ENCODE measurements at places on chromosomes 1 and 21.

- no peak for DNase-seq
These were observed 90.4 kb upstream of the EDN2 start for GRCh38 chr1:41574842-41575241.

DNA sequence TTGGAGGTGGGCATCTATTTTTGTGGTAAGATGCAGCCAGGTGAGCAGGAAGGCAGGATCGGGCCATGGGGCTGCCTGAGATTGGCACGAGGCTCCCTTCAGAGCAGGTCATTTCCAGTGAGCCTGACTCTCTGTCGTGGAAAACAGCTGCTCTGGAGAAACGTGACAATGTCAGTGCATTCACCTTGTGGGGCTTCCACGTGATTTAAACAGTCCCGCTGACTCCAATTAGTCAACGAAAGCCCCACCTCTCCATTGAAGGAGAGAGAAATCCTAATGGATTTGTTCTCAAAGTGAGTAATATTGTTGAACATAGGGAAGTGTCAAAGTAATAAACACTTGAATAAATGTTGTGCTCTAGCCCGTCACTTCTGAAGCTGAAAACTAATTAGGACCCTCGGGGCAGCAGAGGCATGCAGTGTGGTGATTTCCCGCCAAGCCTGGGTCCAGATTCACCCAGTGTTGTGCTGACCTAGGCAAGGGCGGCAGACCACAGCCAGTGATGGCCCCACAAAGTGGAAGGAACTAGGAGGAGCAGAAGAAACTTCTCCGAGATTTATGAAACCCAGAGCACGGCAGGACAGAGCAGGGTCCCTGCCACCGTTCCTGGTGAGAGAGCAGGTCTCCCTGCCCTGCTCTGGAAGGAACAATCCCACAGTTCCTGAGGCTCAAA is 172.5 kb upstream of the C1orf174 start:
- no peak for DNase-seq

GRCh38 chr1:32208891-32209328 is at the start of gene DCDC2B:
TSS of gene DCDC2B (plus strand) at chr1:32209089. CDS start at chr1:32209094, 5 bp downstream.
- DNase-seq: no peak

- no peak for DNase-seq
These were observed 190.7 kb downstream of the PTBP2 start for GRCh38 chr1:96912248-96912647.

GRCh38 chr1:31624731-31625514 is 7.4 kb downstream of the HCRTR1 start:
- DNase-seq: no peak

DNA sequence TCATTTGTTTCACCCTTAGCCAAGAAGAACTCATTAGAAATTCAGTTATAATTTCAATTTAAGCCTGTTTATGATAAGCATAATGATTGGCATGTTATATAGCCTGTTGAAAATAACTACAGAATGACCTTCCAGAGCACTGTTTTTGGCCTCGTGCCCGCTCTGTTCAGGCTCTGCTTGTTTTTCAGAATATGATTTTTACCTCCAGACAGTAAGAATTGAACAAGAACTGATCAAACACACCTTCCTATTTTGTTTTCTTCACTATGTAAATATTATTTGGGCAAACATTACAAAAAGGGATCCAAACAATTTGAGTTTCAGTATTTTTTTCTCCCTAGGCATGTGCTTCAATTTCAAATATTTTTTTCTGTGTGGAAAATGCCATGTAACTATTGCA is 48.1 kb upstream of the ANGPTL1 start:
- no peak for DNase-seq

- DNase-seq: peak; percentile 8
These were observed 410.1 kb upstream of the PLXNA2 start for GRCh38 chr1:208654241-208654640.

DNA sequence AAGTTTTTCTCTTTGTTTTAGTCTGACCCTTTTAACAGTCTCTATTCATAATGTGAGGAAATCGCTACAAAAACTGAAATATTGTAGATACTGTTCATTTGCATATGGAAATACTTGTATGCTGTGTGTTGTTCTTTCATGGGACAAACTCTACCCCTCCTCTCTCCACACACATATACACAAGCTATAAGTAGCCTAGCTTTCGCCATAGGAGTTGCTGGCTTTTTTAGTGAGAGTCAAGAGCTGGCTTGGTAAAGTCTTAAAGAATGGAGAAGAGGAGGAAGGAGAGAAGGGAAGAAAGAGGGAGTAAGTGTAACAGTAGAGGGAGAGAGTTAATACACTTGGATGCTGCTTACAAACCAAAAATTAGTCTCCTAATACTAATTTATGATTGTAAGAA is 115.6 kb downstream of the RABGAP1L start:
- no peak for DNase-seq

DNA sequence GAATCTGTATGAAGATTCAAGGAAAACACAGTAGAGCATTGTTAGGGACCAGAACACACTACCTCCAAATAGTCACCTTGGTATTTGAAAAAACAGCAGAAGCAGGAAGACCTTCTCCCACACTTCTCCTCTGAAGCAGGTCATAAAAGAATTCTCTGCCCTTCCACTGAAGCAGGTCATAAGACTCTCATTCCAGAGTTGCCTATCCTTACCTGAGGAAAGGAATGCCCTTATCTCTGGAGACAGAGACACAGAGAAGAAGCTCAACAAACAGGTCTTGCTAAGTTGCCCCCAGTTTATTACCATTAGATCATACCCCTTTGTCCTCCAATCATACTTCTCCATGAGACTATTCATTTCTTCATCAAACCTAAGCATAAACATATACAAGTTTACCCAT is 225.8 kb upstream of the TNR start:
- no peak for DNase-seq

GRCh38 chr1:84165601-84166000 is 21.5 kb downstream of the PRKACB start:
- no peak for DNase-seq

DNA sequence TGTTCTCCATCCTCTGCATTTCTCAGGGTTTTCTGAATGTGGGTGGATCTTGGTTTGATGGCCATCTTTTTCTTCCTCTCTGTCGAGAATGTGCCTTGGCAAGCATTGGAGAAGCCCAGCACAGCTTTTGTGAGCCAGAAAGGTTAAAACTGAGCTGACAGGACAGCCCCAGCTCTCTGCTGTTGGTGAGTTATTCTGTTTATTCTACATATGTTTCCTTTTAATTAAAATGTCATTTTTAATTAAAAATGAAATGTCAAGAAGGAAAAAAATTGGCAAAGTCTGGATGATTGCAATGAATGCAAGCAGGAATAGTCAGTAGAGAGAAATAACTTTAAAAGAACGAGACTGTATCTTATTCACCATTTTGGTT is 325.8 kb downstream of the PTBP2 start:
- no peak for DNase-seq

- peak; percentile 82 for DNase-seq
These were observed 1.2 kb downstream of the ANP32E start for GRCh38 chr1:150234566-150235293.

- no peak for DNase-seq
These were observed 8.3 kb upstream of the SLC2A1 start for GRCh38 chr1:42966688-42967612.

- DNase-seq: no peak
These were observed 1265.3 kb upstream of the ADGRL2 start for GRCh38 chr1:80535466-80535865.

- DNase-seq: no peak
These were observed 20.2 kb downstream of the SKI start for GRCh38 chr1:2248127-2248826.

- no peak for DNase-seq
These were observed 1.5 kb downstream of the XPR1 start for GRCh38 chr1:180633057-180634056.

DNA sequence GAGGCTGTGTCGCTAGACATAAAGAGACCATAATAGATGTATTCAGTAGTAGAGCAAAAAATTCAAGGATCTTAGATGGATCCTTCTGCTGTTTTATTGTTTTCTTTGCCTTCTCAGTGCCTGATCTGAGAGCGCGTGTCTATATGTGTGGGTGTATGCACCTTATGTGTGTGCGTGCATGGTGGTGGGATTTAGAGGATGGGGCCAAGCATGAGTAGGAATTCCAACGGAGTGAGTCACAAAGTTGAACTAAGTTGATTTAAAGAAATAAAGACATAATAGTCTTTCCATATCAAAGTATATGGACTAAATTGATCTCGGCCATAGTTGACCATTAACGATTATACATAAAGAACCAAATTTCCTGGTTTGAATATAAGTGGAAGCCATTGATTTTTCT is 178.7 kb downstream of the CYYR1 start:
- DNase-seq: no peak

GRCh38 chr1:236067854-236068454 is 3.1 kb upstream of the NID1 start:
- no peak for DNase-seq

- DNase-seq: no peak
These were observed 45.2 kb downstream of the ADAMTS1 start for GRCh38 chr21:26800001-26800400.

- no peak for DNase-seq
These were observed 13.5 kb upstream of the FOXJ3 start for GRCh38 chr1:42348498-42348897.

DNA sequence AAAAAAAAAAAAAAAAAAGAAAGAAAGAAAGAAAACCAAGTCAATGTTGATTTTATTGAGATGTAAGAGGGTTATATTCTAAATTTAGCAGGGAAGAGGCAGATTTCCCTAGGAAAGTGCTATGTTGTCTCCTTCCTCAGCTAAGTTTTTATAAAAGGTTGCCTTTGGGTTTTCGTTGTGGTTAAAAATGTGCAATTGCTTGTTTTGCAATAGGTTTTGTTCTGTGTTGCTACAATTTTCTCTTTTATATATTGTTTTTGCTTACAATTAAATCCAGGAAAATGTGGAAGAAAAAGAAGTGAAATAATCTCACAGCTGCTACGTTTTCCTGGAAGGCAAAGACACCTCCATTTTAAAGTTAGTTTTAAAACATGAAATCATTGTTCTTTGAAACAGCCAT is 136.7 kb upstream of the C1orf105 start:
- no peak for DNase-seq

GRCh38 chr1:176531036-176531435 is 68.1 kb downstream of the PAPPA2 start:
- DNase-seq: no peak

GRCh38 chr21:35597750-35598339 is 462.5 kb downstream of the SETD4 start:
- no peak for DNase-seq

DNA sequence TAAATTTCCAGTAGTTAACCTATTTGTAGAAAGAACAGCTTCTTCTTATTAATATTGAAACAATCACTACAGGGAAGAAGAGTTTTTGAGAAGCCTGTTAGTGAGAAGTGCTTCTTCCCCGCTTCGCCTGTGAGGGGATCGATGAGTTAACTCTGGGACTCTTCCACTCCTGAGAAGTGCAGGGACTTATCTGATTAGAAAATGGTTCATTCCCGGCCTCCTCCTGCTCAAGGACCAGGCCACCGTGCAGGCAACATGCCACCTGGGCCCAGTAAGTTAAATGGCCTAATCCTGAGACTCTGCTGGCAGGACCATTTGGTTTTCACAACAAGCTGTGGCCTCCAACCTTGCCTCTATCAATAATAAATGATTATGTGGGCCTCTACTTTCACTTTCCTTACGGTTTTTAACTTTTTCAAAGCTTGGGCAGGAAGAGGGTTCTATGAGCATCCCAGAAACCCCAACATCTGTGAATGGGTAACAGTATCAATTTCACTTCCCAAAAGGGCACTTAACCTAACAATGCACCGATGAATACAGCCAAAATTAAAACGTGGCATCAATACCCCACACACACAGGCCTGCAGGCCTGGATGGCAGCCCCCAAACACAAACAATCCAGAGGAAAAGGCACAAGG is 33.1 kb downstream of the SIPA1L2 start:
- no peak for DNase-seq

DNA sequence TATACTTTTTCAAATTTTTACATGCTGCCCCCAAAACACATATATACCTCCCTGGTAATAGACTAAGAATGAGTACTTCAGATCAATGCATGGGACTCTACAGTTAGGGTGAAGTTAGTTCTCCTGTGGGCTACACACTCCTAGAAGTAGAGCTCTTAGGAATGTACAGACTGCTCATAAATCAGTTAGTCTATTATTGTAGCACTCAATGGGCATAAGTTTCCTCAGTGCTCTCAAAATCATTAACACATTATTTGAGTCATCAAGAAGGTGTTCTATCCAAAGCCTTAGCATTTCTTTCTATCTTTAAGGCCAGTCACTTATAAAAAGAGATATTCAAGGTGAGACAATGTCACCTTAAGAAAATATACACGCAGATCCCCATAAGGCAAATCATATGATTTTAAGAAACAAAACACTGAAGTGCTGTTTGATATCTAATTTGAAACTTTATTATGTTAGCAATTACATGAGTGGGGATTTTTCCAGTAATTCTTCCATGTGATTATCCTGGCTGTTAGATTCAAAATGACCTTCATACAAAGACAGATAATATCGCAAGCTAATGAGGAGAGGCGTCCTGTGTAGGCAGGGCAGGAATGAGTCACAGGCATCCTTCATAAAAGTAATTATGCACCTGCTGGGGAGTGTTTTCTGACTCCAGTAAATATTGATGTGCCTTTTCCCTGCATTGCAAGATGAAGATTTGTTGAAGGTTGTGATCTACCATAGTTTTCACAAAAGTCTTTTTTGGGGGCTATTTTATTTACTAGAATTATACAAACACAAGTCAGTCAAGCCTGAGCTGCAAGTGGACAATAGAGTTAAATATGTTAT is 167.2 kb upstream of the ATP1B1 start:
- DNase-seq: no peak
